ENCODE measurements at places on chromosomes 6 and 20.

GRCh38 chr6:150925590-150925928 lies 60.1 kb downstream of the MTHFD1L start:
- no peak for DNase-seq

DNA sequence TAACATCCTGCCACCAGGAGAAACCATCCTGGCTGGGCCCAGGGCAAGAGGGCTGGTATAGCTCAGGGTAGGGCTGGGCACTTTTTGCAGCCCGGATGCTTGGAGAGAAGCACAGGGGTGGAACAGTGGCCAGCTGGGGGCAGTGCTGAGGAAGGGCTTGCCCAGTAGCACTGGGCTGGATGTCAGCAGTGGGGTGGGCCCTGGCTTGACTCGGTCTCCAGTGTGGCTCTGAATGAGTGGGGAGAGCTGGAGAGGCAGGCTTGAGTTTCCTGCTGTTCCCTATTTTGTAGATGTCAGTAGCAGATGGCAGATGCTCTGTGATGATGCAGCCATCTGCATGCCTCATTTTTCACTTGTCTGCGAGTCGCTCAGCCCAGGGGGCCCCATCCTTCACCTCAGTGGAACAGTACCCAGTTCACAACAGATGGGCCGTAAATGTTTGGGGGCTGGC lies 56.3 kb upstream of the TULP1 start:
- peak; percentile 29 for DNase-seq

DNA sequence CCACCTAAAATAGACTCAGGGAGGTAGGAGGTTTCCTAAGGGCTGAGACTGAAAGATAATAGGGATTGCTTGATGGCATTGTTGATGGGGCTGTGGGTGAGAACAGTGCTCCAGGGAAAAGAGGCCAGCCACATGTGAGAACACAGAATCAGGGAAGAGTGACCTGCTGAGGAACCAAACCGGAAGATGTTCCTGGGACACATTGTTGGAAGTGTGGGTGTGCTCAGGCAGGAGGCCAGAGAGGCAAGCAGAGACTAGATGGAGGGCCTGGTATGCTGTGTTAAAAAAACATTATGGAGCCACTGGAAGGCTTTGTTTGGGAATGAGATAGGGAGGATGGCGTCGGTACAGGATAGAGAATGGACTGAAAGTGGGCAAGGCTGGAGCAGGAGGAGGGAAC lies 23.3 kb downstream of the RNF144B start:
- no peak for DNase-seq

GRCh38 chr6:42571611-42572342 lies 7.9 kb downstream of the UBR2 start:
- no peak for DNase-seq

GRCh38 chr6:14621518-14621917 lies 503.9 kb downstream of the CD83 start:
- no peak for DNase-seq

- no peak for DNase-seq
Observed at GRCh38 chr6:2738373-2738979, 12.2 kb downstream of the MYLK4 start.

GRCh38 chr6:37454420-37455140 lies 21.6 kb downstream of the CMTR1 start:
- no peak for DNase-seq

- DNase-seq = no peak
Observed at GRCh38 chr6:151209071-151209831, 30.5 kb upstream of the AKAP12 start.

GRCh38 chr6:126723541-126724170 lies 383.7 kb downstream of the CENPW start:
- no peak for DNase-seq

DNA sequence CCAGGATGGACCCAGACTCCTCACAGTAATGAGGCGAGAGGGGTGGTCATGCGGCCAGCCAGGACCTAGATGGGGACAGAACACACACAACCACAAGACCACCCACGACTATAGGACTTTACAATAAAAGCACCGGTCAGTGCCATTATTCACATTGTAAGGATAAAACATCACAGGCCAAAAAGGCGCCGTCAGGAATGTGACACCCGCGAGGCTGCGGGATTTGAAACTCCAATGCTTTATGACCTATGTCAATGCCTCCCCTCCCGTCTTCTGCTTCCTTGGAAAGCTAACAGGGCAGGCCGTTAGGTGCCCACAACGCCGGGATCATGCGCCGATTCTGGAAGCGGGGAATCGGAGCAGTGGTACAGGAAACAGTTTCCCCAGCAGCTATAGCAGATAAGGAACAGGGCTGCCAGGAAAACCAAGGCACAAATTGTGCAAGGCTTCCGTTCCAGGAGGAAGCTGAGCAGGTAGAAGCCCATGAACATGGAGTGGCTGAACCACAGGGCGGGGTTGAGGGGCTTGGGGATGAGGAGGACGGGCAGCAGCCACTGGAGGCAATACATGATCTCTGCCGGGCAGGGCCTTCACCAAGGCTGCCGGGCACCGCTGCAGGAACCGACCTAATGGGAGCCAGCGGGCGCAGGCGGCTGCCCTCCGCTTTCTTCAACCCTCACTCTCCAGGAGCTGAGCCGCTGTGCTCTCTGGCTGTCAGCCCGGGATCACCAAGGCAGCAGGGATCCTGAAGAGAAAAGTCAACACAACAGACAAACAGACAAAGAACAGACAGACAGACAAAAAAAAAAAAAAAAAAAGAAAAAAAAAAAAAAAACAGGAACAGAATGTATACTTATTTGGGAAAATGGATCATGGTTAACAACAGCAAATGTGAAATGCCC lies 2.2 kb upstream of the NNAT start:
- no peak for DNase-seq

DNA sequence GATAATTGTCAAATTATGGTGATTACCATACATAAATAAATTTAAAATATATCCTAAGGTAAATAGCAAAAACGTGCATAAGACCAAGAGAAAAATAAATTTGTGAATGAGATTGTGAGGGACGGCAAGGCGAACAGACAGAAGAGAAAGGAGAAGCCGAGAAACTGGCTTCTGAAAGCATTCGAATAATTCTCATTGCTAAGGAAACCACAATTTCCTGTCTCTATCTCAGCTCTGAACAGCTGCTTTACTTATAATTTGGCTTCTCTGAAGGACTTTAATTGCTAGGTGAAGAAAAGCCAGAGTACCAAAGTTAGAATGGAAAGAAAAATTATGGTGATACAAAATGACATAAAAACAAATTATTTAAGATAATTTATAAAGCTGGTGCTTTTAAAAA lies 79.0 kb upstream of the RGS17 start:
- DNase-seq = no peak

- DNase-seq = peak; percentile 46
Observed at GRCh38 chr20:36572701-36573102, 695 bp upstream of the TGIF2 start.

DNA sequence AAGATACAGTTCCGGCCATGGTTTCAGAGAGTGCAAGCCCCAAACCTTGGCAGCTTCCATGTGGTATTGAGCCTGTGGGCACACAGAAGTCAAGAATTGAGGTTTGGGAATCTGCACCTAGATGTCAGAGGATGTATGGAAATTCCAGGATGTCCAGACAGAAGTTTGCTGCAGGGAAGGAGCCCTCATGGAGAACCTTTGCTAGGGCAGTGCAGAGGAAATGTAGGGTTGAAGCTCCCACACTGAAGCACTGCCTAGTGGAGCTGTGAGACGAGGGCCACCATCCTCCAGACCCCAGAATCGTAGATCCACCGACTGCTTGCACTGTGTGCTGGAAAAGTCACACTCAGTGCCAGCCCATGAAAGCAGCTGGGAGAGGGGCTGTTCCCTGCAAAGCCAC lies 267.5 kb downstream of the OGFRL1 start:
- DNase-seq = no peak

- no peak for DNase-seq
Observed at GRCh38 chr20:24523661-24524060, 54.2 kb downstream of the SYNDIG1 start.

- no peak for DNase-seq
Observed at GRCh38 chr6:12482386-12483375, 192.5 kb downstream of the EDN1 start.

- DNase-seq = no peak
Observed at GRCh38 chr6:100186552-100186951, 192.5 kb upstream of the MCHR2 start.

- no peak for DNase-seq
Observed at GRCh38 chr20:6579824-6580223, 187.7 kb upstream of the BMP2 start.

DNA sequence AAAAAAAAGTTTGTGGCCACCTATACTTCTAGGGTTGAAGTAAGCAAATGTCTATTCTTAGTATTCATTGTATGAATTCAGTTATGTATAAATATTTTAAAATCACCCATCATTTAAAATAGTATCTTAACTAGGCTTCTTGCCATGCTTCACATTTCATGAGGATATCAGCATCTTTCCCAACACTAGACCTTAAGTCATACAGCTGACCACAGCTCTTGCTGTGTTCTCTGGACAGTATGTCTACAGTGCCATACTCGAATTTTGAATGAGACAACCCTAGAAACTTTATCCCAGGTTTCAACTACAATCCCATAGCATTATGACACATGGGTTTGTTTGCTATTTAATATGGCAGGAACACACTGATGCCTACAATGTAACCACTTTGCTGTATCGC lies 5.2 kb downstream of the TXNDC5 start:
- no peak for DNase-seq

- DNase-seq = no peak
Observed at GRCh38 chr20:33600414-33600813, 61.7 kb upstream of the C20orf144 start.
